ENCODE measurements at places on chromosomes 6 and 20.
A peak's percentile ranks its signal among the peaks of the same experiment; 100 is the strongest.

- DNase-seq, result no peak
Measured at GRCh38 chr6:133764008-133764753, 124.7 kb upstream of the TCF21 start.

DNA sequence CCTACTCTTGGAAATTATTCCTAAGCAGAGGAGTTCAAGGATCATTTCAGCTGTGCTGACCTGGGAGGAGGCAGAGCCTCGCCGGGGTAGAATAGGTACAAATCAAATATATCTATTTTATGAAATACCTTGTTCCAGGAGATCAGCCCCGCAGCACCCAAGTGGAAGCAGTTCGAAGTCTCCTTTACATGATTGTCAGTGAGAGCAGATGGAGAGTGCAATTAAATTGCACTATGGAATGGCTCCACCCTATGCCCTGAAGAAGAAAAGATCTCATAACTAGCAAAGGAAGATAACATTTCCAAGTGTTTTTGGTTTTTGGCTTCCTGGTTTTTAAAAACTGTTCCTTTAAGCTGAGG lies 31.4 kb downstream of the DUSP22 start:
- no peak for DNase-seq

- DNase-seq, result no peak
Measured at GRCh38 chr6:165704045-165704748, 41.2 kb upstream of the PDE10A start.

GRCh38 chr6:150683320-150683719 lies 83.6 kb downstream of the PLEKHG1 start:
- DNase-seq, result no peak

DNA sequence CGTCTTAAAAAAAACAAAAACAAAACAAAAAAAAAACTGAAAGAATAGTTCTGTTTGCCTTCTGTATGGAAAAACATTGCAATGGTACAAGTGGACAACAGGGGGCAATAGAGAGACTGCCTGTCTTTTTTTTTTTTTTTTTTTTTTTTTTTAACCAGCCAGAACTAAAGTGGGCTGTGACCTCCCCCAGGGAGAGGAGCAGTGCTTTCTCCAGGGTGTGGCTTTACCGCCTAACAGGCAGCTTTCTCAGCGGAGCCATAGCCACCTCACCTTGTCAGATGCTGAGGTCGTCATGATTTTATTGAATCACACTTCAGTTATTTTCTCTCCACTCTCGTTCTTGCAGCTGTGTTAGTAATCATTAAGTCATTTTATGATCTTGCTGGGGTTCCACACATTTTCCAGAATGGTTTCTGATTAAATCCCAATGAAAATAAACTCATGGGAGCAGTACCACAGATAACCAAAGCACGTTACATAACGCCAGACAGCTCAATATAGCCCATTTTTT lies 78.4 kb downstream of the GMPR start:
- DNase-seq, result no peak

DNA sequence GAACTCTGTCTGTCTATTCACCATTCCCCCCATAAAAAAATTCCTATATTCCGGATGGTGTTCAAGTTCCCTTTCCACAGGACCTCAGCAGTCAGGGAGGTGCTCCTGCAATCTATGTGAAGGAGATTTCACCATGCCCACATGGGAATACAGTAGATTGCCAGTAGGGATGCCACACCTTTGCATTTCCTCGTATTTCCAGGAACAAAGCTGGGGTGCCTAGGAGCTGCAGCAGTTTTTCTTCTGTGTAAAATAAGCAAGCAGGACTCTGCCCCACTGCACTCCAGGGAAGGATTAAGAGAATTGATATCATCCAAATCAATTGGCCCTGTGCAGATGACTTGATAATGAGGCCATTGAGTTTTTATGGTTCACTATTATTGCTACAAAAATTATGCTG lies 7.4 kb upstream of the KIF16B start:
- DNase-seq, result no peak

GRCh38 chr6:78101387-78101786 lies 448.5 kb downstream of the MEI4 start:
- no peak for DNase-seq

DNA sequence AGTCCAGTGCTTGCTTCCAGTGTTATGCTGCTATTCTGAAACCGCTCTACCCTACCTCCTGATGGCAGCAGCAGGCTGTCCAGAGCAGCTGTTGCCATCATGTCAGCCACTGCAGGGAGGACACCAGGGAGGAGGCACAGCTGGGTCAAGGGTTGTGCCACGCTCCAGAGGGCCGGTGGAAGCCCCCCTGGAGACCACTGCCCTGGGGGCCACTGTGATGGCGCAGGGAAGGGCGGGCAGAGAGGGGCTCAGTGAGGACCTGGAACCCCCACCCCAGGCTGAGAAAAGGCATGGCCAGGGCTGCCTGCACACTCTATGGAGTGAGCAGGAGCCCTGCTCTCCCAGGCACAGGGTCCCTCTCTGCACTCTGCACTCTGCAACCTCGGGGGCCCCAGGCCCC lies 271.3 kb upstream of the BTBD3 start:
- no peak for DNase-seq

DNA sequence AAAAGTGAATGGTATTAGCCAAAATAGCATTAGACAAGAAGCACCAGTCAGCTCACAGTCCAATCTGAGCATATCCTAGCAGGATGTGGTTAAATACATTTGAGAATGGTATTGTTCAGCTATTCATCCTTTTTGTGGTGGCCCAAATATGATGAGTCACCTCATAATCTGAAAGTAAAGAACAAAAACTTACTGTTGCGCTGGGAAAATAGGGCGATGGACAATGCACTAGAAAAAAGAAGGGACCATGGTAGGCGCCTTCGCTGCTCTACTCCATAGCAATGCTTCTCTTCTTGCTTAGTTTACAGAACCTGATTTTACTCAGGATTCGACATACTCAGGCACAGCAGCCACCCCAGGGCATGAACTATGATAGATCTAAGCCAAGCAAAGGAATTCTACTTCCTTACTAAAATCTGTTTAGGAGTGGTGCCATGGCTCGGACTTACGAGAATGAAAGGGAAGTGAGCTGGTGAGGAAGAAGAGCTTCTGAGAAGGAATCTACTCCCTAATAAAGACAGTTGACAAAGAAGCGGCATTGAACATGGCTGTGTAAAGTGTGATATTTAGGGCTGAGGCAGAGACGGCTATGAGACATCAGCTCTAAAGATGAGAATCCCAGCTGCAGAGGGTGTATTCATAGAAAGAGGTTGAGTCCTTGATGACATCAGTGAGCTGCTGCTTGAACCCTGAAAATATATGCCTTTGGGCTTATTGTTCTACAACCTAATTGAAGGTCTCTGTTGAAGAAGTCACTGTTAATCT lies 16.6 kb upstream of the FBXO9 start:
- no peak for DNase-seq

DNA sequence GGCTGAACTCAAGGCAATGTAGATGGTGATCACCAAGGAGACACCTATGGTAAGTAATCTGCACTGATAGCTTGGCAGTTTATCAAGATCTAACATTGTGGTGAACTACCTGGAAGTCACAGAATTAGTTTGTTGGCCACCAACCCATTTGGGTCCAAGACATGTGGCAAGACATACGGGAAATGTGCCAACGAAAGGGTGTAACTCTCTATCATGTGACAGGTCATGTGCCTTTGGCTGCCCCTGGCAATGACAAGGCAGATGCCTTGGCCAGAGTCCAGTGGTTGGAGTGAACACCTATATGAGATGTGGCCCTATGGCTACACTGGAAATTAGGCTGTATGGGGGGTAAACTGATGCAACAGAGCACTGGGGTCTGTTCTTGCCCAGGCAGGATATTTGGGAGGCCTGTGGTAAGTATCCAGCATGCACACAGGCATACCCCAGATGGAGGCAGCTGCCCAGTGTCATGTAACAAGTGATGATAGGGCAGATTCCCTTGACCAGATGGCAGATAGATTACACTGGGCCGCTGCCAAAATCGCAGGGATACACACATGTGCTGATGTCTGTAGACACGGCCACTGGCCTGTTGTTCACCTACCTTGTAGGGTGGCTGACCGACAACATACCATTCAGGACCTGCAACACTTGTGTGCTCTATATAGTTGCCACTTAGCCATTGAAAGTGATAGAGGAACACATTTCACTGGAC lies 35.5 kb upstream of the HSF2 start:
- DNase-seq, result peak; percentile 80

GRCh38 chr6:116409756-116410155 lies 39.0 kb downstream of the DSE start:
- no peak for DNase-seq

DNA sequence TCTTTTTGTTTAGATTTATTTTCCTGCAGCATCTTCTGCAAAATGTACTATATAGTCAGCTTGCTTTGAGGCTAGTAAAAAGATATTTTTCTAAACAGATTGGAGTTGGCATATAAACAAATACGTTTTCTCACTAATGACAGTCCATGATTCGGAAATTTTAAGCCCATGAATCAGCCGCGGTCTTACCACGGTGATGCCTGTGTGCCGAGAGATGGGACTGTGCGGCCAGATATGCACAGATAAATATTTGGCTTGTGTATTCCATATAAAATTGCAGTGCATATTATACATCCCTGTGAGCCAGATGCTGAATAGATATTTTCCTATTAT lies 3.2 kb downstream of the FOXC1 start:
- no peak for DNase-seq

GRCh38 chr6:53315086-53315724 lies 33.5 kb downstream of the ELOVL5 start:
- no peak for DNase-seq

- no peak for DNase-seq
Measured at GRCh38 chr6:90586546-90586835, 381 bp downstream of the MAP3K7 start.

DNA sequence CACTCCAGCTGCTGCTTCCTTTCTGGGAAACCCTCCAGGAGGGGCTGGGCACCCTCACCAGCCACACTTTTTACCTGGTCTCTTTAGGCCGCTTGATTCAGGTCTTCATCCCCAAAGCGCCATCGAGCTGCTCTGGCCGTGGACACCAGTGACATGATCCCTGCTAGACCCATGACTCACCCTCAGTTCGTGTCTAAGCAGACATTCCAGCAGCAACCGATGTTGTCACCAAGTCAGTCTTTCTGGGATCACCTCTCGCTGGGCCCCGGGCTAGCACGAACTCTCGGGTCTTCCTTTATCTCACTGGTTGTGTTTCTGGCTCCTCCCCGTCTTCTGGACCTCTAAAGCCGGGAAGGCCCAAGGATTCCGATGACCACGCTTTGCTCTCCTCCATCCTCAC lies 43.0 kb upstream of the GPR31 start:
- no peak for DNase-seq

- DNase-seq, result no peak
Measured at GRCh38 chr6:75217193-75217592, 11.3 kb upstream of the COL12A1 start.

- DNase-seq, result no peak
Measured at GRCh38 chr6:126069449-126069848, 83.1 kb downstream of the TRMT11 start.

Measured in NCI-H524 treated with DMSO at 0.1 percent for 48 hours (cell line).